ENCODE measurements at places on chromosomes 16 and 17.
A peak's percentile ranks its signal among the peaks of the same experiment; 100 is the strongest.

GRCh38 chr17:2450016-2450650 lies 49.3 kb upstream of the MNT start:
- no peak for DNase-seq

DNA sequence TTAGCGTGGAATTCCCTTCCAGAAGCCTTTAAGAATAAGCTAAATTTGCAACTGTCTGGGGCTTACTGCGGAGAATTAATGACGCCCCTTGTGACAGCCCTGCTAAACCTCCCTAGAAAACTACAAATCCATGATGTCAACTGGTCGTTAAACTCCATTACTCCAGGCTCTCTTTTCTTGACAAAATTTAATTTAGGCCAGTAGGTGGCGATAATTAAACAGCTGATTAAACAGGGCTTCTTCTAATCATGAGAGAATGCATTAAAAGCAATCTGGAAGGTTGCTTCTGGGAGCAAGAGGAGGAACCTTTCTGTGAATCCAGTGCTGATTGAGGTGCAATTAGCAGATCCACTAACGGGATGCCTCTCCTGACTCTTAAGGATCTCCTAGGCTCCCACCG lies 8.1 kb upstream of the NLRP1 start:
- peak; percentile 66 for DNase-seq

DNA sequence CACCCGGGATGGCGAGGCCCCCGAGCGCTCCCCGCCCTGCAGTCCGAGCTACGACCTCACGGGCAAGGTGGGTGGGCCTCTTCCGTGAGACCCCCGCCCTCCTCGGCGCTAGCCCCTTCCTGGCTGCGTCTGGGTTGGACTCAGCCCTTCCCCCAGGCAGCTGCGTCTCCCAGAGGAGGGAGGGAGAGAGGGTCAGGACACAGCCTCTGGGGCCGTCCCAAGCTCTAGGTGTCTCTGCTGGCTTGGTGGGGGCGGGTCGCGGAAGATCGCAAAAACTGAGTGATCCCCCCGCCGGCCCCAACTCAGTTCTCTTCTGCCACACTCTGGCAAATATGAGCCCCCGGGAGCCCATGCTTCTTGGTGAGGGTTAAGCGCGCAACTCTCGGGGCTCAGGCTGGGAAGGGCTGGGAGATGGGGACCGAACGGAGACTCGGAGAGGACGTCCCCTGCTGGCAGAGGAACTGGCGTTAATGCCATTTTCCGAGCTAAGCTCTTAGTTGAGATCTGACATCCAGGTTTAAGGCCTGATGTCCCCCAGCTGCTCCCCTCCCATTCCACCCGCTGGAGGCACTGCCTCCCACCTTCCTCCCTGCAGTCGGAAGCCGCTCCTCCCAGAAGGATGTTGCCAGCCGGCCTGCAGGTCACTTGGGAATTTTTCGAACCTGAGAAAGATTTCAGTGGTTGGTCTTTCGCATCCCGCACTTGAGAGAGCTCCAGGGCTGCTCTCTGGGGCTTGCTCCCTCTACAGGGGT lies 419 bp downstream of the RAB37 start:
- DNase-seq, result peak; percentile 40

DNA sequence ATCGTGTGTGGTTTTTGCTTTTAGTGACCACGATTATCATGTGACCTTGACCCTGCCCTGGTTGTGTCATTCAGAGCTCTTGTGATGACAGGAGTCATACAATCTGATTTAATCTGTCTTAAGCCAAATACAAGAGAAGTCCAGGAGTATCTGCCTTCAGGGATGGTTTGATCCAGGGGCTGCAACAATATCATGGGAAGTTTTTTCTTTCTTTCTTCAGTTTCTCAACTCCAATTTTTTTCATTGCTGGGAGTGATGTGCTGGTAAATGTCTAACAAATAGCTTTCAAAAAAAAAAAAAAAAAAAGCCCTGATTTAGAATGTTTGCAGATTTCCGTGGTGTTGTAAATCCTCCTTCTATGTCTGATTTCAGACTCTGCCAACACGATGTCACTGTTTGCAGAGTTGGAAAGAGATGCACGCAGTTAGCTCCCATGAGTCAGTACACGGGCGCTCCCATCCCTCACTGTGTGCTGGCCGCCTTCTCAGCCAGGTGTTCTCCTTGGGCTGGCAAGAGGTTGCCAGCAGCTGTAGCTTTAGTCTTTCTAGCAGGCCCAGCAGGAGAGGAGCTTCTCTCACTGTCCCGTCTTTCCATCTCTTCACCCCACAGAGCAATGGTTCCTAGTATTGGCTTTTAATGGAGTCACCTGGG lies 229.7 kb downstream of the SNX29 start:
- DNase-seq, result no peak

- DNase-seq, result no peak
Measured at GRCh38 chr16:60771138-60771537, 1265.1 kb downstream of the CDH8 start.

DNA sequence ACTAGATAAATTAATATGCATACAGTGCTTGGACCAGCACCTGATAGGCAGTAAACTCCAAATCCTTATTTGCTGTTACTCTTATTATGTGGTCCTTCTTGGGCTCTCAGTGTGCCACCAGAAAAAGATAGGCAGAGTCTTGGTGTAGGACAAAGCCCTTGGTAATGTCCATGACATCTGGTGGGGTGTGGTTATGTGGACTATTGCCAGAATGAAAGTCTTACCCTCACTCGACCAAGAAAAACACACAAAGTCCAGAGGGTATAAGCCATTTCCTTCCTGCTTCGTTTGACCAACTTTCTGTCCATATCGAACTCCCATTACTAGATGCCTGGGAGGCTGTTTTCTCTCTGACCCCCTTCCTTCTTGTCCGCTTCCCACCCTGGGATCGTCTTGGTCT lies 140.9 kb downstream of the UTP18 start:
- peak; percentile 46 for DNase-seq

GRCh38 chr17:53687324-53687723 lies 135.4 kb upstream of the KIF2B start:
- no peak for DNase-seq

DNA sequence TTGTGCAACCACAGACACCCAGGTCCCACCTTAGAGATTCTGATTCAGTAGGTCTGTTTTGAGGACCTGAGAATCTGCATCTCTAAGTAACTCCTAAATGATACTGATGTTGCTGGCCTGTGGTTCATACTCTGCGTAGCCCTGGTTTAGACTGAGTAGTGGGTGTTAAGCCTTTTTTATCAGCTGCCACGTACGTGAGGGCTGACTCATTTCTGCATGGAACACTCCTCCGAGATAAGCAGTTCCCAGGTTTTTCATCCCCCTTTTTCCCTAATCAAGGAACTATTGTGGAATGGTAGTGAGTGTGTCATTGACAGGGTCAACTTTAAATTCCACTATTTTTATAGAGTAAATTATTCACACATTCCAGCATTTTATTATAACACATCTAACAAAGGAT lies 26.1 kb downstream of the CDRT4 start:
- DNase-seq, result no peak

GRCh38 chr17:66583112-66583748 lies 251.7 kb upstream of the CACNG5 start:
- DNase-seq, result no peak

GRCh38 chr17:43548689-43549379 lies 2.7 kb upstream of the ETV4 start:
- no peak for DNase-seq

DNA sequence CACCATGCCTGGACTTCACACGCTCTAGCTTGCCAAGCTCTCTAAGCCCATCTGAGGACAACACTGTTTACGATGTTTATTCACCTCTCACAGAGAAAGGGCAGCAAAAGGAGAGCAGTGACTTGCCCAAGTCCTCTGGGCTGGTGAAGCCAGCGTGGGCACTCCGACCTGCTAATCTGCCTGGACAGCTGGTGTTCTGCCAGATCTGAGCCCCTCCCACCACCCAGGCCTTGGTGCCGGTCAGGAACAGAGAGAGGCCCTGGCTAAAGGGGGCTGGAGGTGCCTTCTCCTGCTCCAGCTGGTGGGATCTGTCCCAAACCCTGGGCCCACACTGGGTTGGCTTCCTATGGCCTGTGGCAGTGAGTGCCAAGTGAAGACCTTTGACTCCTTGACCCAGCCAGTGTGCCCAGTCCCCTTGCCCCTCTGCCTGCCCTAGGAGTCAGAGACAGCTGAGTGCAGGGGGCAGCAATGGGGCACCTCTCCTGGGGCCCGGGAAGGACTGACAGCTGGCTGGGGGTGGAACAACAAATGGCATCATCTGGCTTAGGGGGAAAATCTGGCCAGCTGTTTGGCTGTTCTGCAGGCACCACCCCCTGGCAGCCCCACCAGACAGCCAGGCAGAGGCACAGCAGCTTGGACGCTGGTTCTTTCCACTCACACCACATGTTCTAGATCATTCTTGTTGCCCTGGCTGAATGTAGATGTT lies 1.8 kb upstream of the SLC4A1 start:
- DNase-seq, result peak; percentile 69

- DNase-seq, result no peak
Measured at GRCh38 chr17:6330936-6331335, 104.0 kb downstream of the AIPL1 start.

GRCh38 chr16:24491731-24492130 lies 47.6 kb upstream of the RBBP6 start:
- no peak for DNase-seq

DNA sequence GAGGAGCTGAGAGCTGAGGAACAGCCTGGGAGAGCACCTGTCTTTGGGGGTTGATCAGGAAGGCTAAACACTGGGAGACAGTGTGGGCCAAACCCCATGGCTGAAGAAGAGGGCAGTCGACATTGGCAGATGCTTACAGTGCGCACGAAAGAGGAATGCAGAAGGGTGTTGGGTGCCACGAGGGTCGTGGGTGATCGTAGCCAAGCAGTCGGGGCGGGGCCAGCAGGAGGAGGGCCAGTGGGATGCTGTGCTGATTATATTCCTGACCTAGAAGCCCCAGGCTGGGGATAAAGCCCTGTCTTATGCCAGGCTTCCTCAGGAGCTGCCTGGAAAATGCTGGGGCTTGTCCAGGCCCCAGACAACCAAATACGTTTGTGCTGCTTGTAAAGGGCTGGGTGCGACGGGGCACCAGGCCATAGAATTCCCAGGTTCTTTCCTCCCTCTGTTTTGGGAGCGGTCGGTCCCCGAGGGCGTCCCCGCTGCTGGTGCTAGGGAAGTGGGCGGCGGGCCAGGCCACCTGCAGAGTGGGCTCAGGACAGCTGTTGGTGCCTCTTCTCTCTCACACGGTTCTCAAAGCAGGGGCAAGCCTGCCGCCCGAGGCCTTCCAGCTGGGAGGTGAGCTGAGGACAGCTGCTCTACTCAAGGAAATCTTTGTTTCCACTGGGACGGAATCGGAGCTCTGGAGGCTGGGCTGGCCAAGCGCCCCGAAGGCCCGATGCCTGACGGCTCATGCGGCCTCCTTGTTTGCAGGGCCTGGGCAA lies 10.0 kb downstream of the C1QTNF1 start:
- peak; percentile 95 for DNase-seq

GRCh38 chr16:25279491-25279890 lies 21.8 kb upstream of the ZKSCAN2 start:
- DNase-seq, result no peak

DNA sequence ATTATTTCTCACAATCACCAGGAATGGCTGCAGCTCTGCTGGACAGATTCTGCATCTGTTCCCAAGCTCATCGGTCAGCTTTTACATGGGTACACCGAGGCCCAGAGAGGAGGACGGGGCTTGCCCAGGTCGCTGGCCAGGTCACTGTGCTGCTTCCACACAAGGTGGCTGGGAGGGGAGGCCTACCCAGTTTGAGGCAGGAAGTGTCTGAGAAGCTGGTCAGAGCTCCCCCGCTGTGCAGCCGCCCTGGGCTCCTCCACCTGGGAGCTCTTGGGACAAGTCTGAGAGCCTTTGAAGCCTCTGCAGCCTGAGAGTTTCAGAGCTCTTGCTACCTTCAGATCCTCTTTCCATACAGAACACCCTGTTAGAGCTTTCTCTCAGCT lies 143.3 kb downstream of the CLEC16A start:
- DNase-seq, result no peak

DNA sequence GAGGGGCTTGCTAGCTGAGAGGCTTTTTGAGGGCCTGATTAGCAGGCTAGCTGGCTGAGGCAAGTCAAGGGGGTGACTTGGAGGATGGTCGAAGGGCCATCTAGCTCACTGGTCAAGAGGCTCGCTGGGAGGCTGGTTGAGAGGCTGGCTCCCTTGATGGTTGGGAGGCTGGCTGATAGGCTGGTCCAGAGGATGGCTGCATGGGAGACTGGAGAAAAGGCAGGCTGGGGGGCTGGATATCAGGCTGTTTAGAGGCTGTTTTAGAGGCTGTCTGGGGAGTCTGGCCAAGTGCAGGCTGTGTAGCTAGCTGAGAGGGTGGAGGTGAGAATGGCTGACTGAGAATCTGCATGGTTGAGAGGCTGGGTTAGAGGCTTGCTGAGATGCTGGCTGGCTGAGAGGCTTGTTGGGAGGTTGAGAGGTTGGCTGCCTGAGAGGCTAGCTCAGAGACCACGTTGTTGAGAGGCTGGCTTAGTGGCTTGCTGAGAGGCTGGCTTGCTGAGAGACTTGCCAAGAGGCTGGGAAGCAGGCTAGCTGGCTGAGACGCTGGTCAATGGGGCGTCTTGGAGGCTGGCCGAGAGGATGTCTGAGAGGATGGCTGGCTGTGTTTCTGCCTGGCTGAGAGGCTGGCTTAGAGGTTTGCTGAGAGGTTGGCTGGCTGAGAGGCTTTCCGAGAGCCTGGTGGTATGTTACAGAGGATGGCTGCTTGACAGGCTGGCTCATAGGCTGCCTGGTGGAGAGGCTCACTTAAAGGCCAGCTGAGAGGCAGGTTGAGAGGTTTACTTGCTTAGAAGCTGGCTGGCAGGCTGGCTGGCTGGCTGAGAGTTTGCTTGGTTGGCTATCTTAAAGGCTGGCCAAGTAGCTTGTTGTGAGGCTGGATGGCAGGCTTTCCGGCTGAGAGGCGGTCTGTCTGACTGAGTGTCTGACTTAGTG lies 36.6 kb upstream of the ACSM2B start:
- no peak for DNase-seq

DNA sequence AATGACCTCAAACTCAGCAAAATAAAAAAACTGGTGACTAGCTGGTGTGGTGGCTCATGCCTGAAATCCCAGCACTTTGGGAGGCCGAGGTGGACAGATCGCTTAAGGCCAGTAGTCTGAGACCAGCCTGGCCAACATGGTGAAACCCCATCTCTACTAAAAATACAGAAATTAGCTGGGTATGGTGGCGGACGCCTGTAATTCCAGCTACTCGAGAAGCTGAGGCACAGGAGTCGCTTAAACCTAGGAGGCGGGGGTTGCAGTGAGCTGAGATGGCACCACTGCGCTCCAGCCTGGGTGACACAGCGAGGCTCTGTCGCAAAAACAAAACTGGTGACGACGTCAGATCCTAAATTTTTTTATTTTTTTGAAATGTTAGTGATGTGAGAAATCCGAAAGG lies 82.6 kb upstream of the TOB1 start:
- no peak for DNase-seq

Data from NCI-H69 (cell line).